ENCODE measurements at places on chromosomes 5 and 9. TPM values are rescaled to one million over a fixed set of nuclear protein-coding genes. Genes with fewer than 3 reads are reported as not detected.

The PAIP2 gene
- 150 TPM for total RNA-seq

DNA sequence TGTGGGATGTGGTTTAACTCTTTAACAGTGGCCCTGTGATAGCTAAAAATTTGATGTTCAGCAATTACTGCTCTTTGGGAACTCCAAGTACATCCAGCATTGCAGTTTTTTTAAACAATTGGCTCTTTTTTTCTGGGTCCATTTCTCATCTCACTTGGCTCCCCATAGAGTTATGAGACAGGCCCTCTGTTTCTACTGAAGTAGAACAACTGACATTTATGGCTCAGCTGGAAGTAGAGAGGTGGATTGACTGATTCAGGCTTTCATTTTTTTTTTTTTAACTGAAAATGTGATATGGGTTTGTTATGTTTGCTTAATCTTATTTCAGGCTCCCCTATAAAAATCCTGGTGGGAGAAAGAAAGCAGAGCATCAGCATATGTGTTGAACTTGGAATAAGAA is 96.6 kb upstream of the CD180 start:
- DNase-seq: no peak

The HTR1A gene
- total RNA-seq: not detected

DNA sequence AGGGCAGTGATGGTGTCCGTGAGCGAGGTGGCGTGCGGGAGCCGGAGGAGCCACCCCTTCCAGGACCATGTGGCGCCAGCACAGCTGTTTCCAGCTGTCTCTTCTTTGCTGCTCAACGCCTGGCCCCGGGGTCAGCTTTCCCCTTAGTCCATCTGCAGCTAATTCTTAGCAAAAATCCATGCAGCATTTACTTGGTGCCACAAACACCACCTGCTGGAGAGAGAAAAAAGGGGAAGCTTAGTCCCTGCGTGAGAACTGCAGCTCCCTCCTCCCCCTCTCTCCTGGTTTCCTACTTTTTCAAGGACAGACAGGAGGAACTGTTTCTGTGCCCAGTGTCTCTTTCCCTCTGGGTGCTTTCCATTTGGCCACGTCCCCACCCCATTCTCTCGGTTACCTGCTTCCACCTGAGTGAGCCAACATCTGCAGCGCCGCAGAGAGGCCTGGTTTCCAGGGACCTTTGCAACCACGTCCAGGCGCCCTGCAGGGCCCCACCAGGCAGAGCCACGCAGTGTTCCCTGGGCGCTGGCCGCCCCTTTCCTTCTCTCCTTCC is 3.4 kb downstream of the SLC6A19 start:
- no peak for DNase-seq

GRCh38 chr5:152606776-152607364 is 201.8 kb upstream of the NMUR2 start:
- DNase-seq: no peak

The ZFP2 gene
- total RNA-seq: 2.9 TPM

The FBP1 gene
- total RNA-seq: 6.8 TPM

The IDNK gene
- total RNA-seq: 11.4 TPM

DNA sequence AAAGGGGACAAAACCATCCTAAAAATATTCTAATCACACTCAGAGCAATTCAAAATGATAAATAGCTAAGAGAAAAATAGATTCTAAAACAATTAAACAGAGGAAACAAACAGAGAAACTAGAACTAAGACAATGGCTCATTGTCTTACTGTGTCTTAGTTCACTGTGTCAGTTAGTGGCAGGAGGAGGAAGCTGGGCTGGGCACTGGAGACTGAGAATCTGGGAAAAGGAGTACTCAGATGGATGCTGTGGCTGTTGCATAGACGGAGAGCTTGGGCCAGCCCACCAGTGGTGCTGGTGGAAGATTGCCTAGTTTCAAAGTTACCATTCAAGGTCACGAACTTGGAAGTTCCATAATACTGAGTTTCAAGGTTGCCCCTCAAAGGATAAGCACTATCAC is 94.7 kb upstream of the IFNK start:
- no peak for DNase-seq

The SLC30A5 gene
- 48.1 TPM for total RNA-seq

- DNase-seq: no peak
Measured at GRCh38 chr9:130915096-130915447, 18.5 kb upstream of the QRFP start.

GRCh38 chr9:115766370-115766955 is 387.1 kb upstream of the PAPPA start:
- no peak for DNase-seq

The FOXD4L3 gene
- 0.25 TPM for total RNA-seq

All from naive thymus-derived CD8-positive, alpha-beta T cell (primary cell).